Mesendoderm (in vitro differentiated cells): ENCODE measurements at places on chromosomes 1 and 21.

DNA sequence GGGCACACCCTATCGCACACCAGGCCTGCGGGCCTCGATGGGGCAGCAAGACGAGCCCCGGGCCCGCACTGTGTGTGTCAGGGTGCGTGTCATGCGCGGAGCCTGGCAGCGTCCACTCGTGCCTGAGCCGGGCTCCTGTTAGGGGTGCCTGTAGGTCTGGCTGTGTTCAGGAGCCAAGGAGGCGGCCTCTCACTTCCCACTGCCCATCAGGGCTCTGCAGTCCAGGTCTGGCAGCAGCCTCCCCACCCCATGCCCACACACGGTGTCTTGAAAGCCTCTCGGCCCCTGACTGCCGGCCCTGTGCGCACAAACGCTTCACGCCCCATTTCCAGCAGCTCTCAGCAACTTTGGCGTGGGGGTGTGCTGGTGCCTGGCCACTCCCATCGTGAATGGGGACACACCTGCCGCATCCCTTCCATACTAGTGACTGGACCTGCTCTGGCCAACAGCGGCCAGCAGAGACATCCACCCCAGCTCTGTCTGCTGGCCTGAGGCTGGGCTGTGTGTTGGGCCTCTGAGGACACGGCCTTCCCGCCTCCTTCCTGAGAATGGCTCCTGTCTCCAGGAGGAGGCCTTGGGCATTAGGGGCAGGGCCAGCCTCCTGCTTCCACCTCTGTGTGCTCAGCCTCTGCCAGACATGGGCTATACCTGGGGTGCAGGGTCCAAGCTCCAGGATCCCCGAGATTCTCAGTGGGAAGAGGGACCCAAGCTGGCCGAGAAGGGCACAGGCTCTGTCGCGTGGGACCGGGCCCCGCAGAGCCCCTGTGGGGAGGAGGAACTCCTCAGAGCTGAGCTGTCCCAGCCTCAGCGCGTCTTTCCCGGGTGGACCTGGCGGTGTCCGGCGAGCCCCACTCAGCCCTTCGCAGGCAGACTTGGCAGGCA is 41.8 kb upstream of the ACTRT2 start:
- no peak for DNase-seq

DNA sequence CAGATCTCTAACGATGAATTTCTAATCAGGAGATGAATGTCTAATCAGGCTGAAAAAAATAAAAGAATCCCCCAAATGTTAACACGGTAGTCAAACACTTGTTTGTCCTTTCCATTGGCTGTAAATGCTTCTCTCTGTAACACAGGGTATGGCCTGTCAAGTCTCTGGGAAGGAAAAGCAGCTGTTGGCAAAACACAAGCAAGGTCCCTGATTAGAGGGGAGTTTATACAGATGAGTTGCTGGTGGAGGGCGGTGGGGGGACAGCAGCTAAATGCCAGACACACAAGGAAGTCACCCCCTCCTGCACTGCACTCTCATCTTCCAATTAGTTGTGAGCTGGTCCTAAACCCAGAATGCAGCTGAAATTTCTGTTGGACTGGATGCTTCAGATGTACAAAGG is 51.0 kb downstream of the PGBD5 start:
- no peak for DNase-seq

DNA sequence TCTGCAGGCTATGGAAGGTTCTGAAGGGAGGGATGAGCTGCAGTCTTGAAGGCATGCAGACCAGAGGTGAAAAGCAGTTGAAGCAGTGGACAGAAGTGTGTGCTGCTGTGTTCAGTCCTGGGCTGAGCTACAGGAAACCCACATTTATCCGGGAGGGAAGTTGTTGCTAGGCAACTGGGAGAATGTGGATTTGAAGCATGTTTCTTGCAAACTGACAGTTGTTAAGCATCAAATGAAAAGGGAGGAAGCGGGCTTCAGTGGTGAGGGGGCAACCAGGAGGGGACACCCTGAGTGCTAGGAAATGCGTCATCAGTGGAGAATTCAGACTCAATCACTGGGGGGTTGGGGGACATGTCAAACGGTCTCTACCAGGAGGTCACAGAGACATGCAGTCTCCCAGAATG is 28.7 kb downstream of the ABCA4 start:
- peak; percentile 91 for DNase-seq

- no peak for DNase-seq
Observed at GRCh38 chr21:39007985-39008384, 175.3 kb downstream of the PSMG1 start.

GRCh38 chr1:53091841-53092645 is 30.0 kb downstream of the PODN start:
- no peak for DNase-seq
